ENCODE measurements at places on chromosomes 3 and 15. TPM values are rescaled to one million over a fixed set of nuclear protein-coding genes. Genes with fewer than 3 reads are reported as not detected.

- DNase-seq, result no peak
Measured at GRCh38 chr3:40873934-40874699, 325.2 kb upstream of the CTNNB1 start.

The ATP13A3 gene
- 11.3 TPM for polyA plus RNA-seq

- DNase-seq, result no peak
Measured at GRCh38 chr3:3707858-3708768, 91.1 kb upstream of the LRRN1 start.

The HSPBAP1 gene
- 5.3 TPM for polyA plus RNA-seq

The PAK2 gene
- 71.7 TPM for polyA plus RNA-seq

Data from brain (organoid and tissue), 16 donors.